Bronchial epithelial cell (primary cell): ENCODE measurements at places on chromosomes 3 and 15.

DNA sequence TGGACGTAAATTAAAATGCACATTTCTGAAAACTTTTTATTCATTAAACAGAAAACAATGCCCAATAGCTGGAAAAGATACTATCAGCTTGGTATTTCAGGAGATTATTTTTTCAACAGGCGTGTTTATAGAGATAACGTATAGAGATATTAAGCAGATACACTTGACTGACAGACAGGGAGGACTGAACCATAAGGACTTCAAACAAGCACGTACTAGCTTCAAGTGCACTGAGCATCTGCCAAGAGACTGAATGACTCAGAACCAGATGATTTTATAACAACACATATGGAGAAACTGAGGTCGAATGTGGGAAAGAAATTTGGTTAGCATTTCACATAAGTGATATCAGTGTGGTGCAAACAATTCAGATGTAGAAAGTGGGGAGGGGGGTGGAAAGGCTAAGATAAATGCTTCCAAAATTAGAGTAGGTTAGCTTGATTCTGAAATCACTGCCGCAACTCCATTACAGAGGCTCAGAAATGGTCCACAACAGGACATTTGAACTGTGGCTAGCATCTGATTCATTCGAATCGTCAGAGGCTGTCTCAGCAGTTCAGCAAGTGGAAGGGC is 103.5 kb downstream of the SEMA6D start:
- peak; percentile 93 for DNase-seq

GRCh38 chr3:59709702-59710553 is 660.1 kb upstream of the CFAP20DC start:
- DNase-seq = no peak

DNA sequence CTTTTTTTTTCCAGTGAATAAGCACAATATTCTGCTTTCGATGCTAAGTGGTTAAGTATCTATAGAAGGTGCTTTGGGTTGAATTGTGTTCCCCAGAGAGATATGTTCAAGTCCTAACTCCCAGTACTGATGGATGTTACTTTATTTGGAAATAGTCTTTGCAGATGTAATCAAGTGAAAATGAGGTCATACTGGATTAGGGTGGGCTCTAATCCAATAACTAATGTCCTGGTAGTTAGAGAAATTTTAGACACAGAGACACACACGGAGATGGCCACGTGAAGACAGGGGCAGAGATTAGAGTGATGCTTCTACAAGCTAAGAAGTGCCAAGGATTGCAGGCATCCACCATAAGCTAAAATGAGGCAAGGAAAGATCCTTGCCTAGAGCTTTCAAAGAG is 662.3 kb downstream of the NAALADL2 start:
- no peak for DNase-seq

DNA sequence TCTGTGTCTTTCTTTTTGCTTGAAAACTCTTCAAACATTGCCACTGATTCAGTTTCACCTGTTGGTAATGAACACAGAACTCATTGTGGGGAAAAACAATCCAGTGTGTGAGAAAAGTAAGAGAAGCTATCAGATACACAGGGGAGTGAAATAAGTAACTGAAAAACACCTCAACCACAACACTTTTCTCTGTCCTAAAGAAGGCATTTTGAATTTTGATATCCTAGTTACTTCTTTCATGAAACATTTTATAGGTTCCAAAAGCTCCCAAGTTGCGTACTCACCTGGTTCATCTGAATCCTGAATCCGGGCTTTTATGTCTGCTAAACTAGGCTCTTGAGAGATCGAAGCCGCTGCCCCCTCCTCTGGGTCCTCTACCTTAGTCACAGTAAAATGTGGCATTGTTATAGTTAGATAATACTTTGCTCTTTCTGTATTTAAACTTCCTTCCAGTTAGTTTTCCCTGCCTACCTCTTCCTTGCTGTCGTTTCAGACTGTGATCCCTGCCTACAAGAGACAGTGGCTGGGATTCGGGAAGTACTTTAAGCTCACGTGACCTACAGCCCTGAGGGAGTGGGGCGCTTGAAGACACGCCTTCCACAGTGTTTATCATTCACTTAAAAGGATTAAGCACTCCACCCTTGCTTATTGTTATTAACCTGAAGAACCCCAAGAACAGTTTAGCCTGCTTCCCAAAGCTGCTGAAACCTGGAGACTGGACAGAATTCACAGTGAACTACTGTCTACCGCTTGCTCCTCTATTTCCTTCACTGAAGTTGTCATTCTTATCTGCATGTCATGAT is 19.1 kb downstream of the SLC12A6 start:
- peak; percentile 88 for DNase-seq

- DNase-seq = no peak
These were observed 4.0 kb downstream of the SPSB4 start for GRCh38 chr3:141055136-141055535.

DNA sequence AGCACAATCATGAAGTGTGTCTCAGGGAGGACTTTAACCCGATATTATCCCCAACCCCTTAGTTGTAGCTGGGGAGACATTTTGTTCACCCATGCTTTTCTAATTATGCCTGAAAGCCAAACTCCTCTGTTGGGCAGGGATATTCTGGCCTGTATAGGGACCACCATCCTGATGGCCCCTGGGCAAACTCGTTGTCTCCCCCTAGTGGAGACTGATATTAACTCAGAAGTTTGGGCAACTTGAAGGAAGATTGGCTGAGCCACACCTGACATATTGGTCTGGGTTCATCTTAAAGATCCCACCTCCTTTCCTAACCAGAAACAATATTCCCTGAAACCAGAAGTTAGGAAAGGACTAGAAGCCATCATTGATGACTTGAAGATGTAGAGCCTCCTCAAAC is 42.3 kb downstream of the TM4SF18 start:
- no peak for DNase-seq

DNA sequence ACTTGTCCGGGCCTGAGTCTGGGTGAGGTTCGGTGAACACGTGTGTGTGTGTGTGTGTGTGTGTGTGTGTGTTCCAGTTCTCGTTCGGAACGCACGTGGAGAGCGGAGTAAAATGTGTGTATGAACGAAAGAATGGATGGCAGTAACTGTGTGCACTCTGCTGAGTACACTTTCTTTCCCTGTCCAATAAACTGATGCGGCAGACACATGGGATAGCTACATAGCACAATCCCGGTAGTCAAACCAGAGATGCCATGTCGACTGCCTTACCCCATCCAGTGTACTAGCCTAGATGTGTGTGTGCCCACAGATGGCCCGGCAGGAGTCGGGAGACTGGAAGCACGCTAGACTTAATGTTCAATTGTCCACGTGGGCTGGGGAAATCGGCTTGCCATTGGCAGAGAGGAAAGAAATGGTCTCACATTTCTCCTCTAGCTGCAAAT is 507 bp upstream of the GOLIM4 start:
- peak; percentile 92 for DNase-seq
